Activated CD4-positive, CD25-positive, alpha-beta regulatory T cell (primary cell): ENCODE measurements at places on chromosomes 1 and 21.
A peak's percentile ranks its signal among the peaks of the same experiment; 100 is the strongest.

- no peak for DNase-seq
Measured at GRCh38 chr1:216723274-216723780, at the start of gene ESRRG. ESRRG (minus strand) TSS chr1:216723429; CDS start chr1:216723299, 130 bp downstream.

DNA sequence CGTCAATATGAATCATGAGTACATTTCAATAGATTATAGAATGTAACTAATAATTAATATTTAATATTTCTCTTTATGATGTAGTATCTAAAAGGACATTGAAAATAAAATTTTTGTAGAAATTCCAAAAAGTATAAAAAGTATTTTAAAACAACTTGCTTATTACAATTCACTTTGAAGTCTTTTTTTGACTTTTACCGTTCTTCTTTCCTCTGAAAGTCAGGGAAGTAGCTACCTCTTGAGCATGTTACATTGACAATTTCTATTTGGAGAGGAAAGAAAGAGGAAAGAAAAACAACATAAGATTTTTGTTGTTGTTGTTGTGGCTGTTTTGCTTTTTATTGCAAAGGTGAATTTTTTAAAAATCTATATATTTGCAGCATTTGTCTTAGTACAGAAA is 1.3 kb downstream of the PTPRC start:
- no peak for DNase-seq

DNA sequence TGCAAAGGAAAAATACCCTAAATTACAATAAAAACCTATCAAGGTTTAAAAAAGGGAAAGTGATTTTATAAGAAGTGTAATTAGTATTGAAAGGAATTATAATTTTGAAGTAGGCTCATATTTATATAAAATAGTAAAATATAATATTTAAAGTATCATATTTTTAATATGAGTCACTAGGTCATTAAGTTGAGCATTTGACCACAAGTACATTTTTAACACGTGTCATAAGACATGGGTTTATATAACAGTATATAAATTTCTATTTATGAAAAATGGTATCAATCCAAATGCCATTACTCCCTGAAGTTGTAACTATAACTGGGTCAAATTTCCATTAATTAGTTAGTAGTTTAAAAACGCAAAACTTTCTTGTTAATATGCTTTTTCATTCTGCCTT is 365.9 kb downstream of the COL11A1 start:
- DNase-seq = no peak

DNA sequence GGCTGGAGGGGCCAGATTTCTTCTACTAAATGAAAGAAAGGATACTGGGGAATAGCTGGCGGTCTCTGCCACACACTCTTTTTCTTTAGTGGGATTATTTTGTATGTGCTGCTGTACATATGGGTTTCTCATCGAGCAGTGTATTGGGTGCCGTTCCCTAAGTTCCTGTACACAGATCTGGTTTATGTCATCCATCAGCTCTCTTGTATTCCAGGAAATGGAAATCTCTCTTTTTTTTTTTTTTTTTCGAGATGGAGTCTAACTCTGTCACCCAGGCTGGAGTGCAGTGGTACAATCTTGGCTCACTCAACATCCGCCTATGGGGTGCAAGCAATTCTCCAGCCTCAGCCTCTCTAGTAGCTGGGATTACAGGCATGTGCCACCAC is 27.0 kb upstream of the NID1 start:
- no peak for DNase-seq

DNA sequence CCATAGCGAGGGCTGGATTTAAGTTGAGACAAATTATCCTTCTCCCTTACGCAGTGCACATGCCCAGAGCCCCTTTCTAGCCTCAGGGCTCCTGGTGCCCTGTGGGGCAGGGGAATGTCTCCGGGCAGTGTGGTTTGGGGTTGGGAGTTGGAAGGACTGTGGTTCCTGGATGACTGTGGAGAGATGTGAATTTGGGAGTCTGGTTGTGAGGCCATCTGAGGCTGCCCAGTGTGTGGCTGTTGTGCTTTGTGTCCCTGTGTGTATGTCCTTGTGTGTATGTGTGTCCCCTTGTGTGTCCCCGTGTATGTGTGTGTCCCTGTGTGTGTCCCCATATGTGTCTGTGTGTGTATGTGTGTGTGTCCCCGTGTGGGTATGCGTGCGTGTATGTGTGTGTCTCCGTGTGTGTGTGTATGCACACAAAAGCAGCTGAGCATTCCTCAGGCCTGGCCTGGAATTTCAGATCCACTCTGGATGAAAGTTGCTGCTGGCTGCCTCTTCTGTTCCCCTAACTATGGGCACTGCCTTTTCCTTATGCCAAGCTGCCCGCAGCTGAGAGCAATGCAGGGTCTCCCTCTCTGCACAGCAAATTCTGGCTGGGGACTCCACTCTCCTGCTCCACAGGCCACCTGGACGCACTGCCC is 65.4 kb downstream of the UBIAD1 start:
- DNase-seq = no peak

DNA sequence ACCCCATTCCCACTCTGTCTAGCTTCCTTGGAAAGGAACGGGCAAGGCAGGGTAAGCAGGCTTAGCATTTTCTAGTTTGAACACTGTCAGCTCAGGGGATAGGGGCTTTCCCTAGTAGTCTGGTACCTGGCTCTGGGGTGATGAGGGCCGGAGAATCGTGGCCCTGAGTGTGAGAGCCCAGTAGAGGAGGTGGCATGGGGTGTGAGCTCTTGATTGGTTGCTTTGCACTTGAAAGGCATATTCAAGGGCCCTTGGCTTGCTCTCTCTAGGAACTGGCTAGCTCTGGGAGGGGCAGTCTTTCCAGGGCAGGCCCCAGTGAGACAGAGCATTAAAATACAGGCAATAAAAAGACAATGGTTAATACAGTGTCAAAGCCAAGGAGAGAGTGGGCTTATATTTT is 10.8 kb upstream of the EXTL1 start:
- DNase-seq = no peak

GRCh38 chr1:229205854-229206253 is 65.1 kb upstream of the RAB4A start:
- no peak for DNase-seq

- DNase-seq = no peak
Measured at GRCh38 chr1:47406966-47407365, 9.1 kb upstream of the FOXE3 start.

DNA sequence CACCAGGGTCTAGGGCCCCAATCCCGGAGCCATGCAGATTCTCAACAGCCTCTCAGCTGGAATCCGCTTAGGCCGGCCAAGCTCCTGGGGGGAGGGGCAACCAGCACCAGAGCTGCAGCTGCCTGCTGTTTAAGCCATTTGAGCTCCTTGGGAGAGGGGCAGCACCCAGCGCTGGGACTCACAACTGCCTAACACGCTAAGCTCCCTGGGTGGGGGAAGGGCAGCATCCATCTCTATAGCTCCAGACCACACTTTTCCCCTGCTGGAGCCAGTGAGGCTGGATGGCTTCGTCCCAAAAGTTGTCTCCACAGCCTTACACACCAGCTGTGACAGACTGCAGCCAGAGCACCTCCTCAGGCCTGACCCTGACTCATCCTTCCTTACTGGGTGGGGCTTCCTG is 6.9 kb upstream of the PTGFR start:
- no peak for DNase-seq

- no peak for DNase-seq
Measured at GRCh38 chr1:170194451-170194850, 48.7 kb downstream of the NTMT2 start.

DNA sequence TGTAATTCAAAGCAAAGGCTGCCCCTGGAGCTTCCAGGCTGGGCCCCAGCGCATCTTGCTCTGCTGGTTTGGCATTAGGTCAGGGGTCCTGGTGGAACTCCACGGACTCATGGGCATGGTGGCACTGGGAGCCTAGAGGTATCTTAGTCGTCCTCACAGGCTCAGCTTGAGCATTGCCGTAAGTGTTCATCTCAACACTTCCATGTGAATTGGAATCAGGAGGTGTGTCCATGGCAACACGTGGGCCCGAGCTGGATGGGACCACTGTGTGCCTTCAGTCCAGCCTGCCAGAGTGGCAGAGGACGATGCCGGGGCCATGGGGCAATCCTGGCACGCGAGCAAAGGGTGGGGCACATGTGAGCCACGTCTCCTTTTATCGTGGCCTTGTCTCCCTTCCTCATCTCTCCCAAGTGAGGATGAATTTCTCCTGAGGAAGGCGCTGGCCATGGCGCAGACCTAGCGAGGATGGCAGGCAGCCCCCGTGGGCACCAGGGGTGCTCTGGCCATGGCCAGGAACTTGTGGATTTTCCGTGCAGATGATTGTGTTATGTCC is 47.0 kb downstream of the AGPAT3 start:
- DNase-seq = no peak

- no peak for DNase-seq
Measured at GRCh38 chr1:57204942-57205787, 218.7 kb downstream of the DAB1 start.

GRCh38 chr1:77263708-77264107 is 18.1 kb upstream of the AK5 start:
- DNase-seq = no peak

GRCh38 chr1:227489572-227489971 is 73.8 kb upstream of the ZNF678 start:
- DNase-seq = no peak

- DNase-seq = no peak
Measured at GRCh38 chr1:186149591-186149990, 225.5 kb downstream of the TPR start.

GRCh38 chr1:10583641-10584040 is 108.9 kb downstream of the PEX14 start:
- DNase-seq = no peak

DNA sequence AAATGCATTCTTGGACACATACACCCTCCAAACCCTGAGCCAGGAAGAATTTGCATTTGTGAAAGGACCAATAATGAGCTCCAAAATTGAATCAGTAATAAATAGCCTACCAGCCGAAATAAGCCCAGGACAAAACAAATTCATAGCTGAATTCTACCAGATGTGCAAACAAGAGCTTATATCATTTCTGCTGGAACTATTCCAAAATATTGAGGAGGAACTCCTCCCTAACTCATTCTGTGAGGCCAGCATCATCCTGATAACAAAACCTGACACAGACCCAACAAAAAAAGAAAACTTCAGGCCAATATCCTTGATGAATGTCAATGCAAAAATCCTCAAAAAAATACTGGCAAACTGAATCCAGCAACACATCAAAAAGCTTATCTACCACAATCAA is 6.7 kb downstream of the SPRR2E start:
- no peak for DNase-seq

DNA sequence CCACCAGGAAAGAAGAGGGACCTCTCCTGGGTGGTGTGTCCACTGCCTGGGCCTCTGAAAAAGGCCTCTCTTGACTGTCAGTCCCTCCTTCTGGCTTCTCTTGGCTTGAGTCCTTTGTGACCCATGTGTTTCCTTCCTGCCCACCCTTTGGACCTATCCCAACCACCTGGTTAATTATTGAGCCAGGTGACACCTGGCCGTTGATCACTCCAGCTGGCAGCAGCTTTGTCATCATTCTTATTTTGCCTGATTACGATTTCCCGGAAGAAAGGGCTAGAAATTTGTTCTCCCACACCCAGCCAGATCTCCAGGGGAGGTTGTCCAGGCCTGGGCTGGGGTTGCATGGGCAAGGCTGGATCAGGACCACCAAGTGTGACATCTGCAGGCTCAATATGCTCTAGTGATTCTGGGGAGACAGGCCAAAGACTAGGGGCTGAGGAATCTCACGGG is 24.8 kb downstream of the CSF1 start:
- DNase-seq = no peak

DNA sequence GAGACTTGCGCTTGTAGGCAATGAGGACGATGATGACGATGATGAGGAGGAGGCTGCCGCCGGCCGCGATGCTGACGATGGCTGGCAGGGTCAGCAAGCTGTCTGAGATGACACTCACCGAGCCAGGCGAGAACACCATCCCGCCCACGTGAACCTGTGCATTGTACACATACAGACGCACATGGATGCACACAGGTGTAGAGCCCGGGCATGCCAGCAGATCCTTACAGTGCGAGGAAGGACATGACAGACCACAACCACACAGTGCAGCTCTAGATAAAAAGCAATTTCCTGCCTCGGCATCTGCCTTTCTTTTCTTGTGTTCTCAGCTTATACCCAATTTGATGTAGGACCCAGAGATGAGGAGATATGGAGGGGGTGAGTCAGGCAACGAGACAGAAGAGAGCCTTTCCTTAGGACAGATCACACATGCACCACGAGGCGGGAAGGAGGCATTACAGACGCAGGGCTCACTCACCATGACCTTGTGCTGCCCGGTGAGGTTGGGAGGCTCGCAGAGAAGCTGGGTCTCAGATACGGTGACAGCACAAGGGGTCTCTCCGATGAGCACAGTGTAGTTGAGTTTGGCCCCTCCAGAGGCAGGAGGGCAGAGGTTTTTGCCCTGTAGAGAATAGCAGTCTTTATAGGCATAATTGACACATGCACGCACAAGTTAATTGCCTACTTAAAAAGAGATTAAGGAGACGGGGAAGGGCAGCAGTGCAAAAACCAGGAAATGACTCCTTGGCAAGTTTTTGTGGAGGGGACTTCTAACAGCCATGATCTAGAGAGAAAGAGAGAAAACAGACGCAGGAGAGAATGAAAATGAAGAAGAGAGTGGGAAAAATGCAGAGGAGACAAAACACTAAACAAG is 133.9 kb upstream of the CD34 start:
- no peak for DNase-seq

GRCh38 chr21:45590726-45591618 is 48.7 kb upstream of the SLC19A1 start:
- no peak for DNase-seq

DNA sequence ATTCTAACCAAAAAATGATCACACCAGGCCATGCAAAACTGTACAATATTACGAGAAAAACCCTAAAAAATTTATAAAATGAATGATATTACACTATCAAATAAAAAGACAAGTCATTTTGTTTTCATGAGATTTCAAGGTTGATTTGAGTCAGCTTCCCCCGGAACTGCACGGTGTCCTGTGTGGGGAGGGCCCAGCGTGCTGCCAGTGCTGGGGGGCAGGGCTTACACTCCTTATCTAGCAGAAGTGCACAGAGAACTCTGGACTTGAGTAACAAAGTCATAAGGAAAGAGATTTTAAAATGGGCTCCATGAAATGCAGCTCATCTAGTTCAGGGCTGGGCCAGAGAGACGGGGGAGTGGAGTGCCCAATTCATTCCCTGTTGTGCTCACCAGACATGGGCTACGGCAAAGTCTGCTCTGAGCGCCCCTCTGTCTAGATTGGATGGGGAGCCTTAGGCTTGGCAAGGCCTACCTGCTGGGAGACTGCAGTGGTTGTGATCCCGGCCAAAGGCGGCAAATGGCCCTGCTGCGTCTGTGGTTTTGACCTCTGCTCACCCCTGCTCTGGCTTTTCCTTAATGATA is 50.1 kb downstream of the COQ8A start:
- peak; percentile 27 for DNase-seq

DNA sequence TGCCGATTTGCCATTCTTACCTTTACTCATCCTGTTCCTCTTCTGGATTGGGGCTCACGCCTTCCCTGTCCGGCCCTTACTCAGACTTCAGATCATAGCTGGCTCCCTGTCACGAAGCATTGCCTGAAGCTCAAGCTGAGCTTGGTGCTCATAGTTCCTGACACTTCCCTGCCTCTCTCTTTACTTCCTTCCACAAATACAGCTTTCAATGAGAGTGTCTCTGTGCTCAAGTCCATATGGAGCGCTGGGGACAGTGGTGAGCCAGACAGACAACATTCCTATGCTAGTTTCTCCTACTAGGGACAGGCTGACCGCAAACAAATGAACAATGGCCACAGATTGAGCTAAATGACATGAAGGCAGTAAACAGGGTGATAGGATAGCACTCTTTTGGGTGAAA is 38.1 kb downstream of the HHAT start:
- DNase-seq = no peak

- DNase-seq = no peak
Measured at GRCh38 chr1:58852731-58853485, 69.1 kb upstream of the JUN start.

GRCh38 chr1:180632326-180633056 is 669 bp downstream of the XPR1 start:
- peak; percentile 49 for DNase-seq
